ENCODE measurements at places on chromosomes 3 and 15. TPM values are rescaled to one million over a fixed set of nuclear protein-coding genes. Genes with fewer than 3 reads are reported as not detected.

The GPR156 gene
- not detected for polyA plus RNA-seq

DNA sequence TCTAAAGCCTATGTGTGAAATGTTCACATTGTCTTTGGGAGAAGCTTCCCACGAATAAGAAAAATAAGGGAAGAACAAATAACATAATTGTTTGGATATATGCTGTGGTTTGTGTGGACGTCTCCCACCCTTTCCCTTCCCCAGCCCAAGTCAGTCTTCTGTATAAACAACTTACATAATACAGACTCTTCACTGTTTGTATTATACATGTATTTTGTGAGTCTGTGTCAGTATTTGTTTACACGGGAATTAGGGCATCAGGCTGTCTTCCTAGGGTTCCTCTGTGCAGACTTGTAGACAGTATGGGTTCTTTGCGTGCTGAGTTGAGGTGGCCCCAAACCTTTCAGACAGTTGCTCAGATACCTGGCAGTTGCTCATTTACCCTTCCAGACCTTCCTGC is 103.4 kb downstream of the IGF1R start:
- H3K27ac ChIP-seq: no peak overlapping the region
- H3K4me1 ChIP-seq: peaks cover 7% of the 10 kb centered on the region
- no peaks in the 10 kb centered on the region for H3K27me3 ChIP-seq
- no peak overlapping the region for H3K4me3 ChIP-seq
- no peaks in the 10 kb centered on the region for H3K36me3 ChIP-seq

The CGNL1 gene
- polyA plus RNA-seq: not detected

DNA sequence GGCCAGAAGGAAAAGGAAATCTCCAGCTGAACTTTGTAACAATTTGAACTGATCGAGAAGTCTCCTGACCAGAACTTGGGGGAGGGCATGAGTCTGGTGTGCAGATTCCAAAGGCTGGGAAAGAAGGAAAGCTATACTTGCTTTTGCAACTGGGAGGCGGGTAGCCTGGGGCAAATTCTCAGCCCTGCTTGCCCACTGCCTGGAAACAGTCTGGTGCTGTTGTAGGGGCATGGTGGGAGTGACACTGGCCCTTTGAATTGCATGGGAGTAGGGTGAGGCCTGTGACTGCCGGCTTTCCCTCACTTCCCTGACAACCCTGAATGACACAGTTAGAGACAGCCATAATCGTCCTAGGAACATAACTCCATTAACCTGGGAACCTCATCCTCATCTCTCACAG is 114.0 kb upstream of the POU1F1 start:
- no peaks in the 10 kb centered on the region for H3K4me1 ChIP-seq
- no peak for DNase-seq
- no peak overlapping the region for H3K27ac ChIP-seq
- no peaks in the 10 kb centered on the region for H3K36me3 ChIP-seq
- no peaks in the 10 kb centered on the region for H3K27me3 ChIP-seq
- H3K4me3 ChIP-seq: no peak overlapping the region

The TNNC1 gene
- not detected for polyA plus RNA-seq

DNA sequence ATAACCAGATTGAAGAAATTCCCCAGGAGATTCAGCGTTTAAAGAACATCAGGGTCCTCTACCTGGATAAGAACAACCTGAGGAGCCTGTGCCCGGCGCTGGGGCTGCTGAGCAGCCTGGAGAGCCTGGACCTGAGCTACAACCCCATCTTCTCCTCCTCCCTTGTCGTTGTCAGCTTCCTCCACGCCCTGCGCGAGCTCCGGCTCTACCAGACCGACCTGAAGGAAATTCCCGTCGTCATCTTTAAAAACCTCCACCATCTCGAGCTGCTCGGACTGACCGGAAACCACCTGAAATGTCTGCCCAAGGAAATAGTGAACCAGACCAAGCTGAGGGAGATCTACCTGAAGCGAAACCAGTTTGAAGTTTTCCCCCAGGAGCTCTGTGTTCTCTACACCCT is 9.4 kb upstream of the LRRC34 start:
- H3K4me1 ChIP-seq: no peaks in the 10 kb centered on the region
- H3K27ac ChIP-seq: no peak overlapping the region
- no peak for DNase-seq
- no peak overlapping the region for H3K4me3 ChIP-seq

DNA sequence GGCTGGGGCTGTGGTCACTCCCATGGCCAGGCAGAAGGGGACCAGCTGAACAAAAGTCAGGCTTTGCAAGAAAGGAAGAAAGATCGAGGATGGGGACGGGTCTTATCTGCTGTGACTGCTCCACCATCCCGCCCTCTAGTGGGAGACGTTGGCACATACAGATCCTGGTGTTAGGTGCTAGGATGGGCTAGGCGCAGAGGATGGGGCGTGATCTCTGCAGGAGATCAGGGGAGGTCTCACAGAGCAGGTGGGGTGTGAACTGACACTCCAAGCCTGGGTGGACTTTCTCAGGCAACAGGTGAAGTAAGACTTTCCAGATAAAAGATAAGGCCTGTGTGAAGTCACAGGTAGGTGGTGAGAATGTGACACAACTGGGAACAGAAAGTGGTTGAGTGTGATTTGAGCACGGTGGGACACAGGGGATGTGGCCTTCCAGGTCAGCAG is 141.9 kb upstream of the SMAD3 start:
- peaks cover 16% of the 10 kb centered on the region for H3K4me1 ChIP-seq
- no peaks in the 10 kb centered on the region for H3K27me3 ChIP-seq
- H3K36me3 ChIP-seq: no peaks in the 10 kb centered on the region

The TLR9 gene
- not detected for polyA plus RNA-seq

The FRMD5 gene
- not detected for polyA plus RNA-seq

- no peak overlapping the region for H3K27ac ChIP-seq
- no peak overlapping the region for H3K4me3 ChIP-seq
- H3K4me1 ChIP-seq: no peaks in the 10 kb centered on the region
- no peaks in the 10 kb centered on the region for H3K36me3 ChIP-seq
These were observed 47.1 kb downstream of the ATP13A4 start for GRCh38 chr3:193507566-193507965.

The ATP13A5 gene
- not detected for polyA plus RNA-seq

GRCh38 chr3:155188031-155188430 is 105.5 kb downstream of the STRIT1 start:
- H3K36me3 ChIP-seq: no peaks in the 10 kb centered on the region
- H3K27me3 ChIP-seq: no peaks in the 10 kb centered on the region
- H3K27ac ChIP-seq: no peak overlapping the region
- DNase-seq: no peak
- H3K4me3 ChIP-seq: no peak overlapping the region

The NEK11 gene
- 0.43 TPM for polyA plus RNA-seq

GRCh38 chr3:96814651-96815567 is 515 bp downstream of the EPHA6 start:
- no peak overlapping the region for H3K27ac ChIP-seq
- no peaks in the 10 kb centered on the region for H3K36me3 ChIP-seq
- H3K4me3 ChIP-seq: no peak overlapping the region
- H3K4me1 ChIP-seq: no peaks in the 10 kb centered on the region
- DNase-seq: no peak

GRCh38 chr3:34669490-34669889 is 871.1 kb downstream of the PDCD6IP start:
- H3K27me3 ChIP-seq: no peaks in the 10 kb centered on the region
- no peak overlapping the region for H3K27ac ChIP-seq
- no peak overlapping the region for H3K4me3 ChIP-seq
- no peaks in the 10 kb centered on the region for H3K4me1 ChIP-seq
- H3K36me3 ChIP-seq: no peaks in the 10 kb centered on the region
- no peak for DNase-seq

The ZNF621 gene
- polyA plus RNA-seq: 4.2 TPM

GRCh38 chr3:152204218-152204617 is 64.5 kb upstream of the MBNL1 start:
- H3K27ac ChIP-seq: peak overlapping the region; percentile 89
- H3K4me1 ChIP-seq: peaks cover 60% of the 10 kb centered on the region
- no peak for DNase-seq
- H3K4me3 ChIP-seq: peak overlapping the region; percentile 76
- H3K27me3 ChIP-seq: no peaks in the 10 kb centered on the region
- no peaks in the 10 kb centered on the region for H3K36me3 ChIP-seq

DNA sequence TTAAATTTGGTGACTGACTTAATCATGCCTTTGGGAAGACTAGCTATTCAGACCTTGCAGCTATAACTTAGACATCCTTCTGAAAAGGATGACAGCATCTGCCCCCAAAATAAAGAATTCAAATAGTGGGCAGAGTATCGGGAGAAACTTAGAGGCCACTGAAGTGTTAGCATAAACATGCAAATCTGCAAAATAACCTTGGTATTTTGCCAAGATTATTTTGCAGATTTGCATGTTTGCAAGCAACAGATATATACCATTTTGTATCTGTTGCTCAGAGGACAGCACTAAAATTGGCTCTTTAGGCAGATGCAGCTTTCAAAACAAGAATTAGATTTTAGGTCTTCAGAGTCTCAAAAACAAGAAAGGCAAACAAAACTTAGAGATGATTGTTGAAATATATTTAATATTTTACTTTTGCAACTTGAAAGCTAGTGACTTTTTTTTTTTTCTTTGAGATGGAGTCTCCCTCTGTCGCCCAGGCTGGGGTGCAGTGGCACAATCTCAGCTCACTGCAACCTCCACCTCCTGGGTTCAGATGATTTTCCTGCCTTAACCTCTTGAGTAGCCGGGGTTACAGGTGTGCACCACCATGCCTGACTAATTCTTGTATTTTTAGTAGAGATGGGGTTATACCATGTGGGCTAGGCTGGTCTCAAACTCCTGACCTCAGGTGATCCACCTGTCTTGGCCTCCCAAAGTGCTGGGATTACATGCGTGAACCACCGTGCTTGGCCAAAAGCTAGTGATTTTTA is 47.8 kb downstream of the KBTBD8 start:
- no peaks in the 10 kb centered on the region for H3K27me3 ChIP-seq
- no peak for DNase-seq
- H3K27ac ChIP-seq: no peak overlapping the region

DNA sequence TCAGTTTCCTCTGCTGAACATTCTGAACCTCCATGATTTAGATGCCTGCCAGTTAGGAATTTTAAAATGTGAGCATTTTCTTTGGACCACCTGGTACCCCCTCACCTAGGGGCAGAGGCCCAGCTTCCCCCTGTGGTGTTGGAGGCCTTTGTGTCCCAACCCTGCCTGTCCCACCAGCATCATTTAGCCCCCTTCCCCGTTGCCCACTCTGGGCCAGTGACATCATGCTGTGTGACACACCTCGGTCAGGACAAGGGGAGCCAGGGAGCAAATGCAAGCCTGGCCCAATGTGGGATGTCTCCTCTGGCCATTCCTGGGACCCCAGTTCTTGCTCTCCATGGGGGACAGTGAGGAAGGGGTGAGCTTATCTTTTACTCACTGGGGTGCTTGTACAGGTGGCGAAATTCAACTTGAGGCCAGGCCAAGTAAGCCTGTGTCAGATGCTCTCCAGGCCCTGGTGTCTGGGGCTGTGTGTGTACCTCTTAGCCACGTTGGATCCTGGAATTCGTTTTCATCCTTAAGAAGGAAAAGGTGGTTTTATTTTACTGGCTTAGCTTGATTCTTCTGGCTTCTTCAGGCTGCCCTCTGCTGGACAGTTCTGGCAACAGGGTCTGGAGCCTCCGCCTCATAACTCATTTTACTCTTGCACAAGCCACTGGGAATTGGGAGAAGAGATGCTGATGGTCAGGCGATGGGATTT is 49.7 kb upstream of the MYZAP start:
- no peaks in the 10 kb centered on the region for H3K4me1 ChIP-seq
- no peak overlapping the region for H3K4me3 ChIP-seq
- peak; percentile 29 for DNase-seq
- no peaks in the 10 kb centered on the region for H3K27me3 ChIP-seq
- H3K36me3 ChIP-seq: no peaks in the 10 kb centered on the region

DNA sequence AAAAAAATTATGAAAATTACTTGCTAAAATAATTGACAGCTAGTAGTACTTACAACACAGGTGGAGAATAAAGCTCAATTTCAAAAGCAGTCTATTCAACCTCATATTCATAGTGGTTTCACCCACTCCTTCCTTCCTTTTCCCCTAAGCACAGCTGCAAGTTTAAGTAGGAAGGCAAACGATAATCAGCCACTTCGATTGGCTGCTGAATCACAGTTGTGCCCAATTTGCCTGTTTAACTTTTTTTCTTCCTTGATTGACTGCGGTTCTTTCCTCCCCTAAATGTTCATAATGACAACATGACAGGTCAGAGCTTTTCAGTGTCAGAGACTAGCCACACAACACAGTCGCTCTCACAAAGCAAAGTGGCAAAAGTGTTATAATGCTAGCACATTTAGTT is 468.0 kb upstream of the GBE1 start:
- DNase-seq: no peak
- H3K27me3 ChIP-seq: no peaks in the 10 kb centered on the region
- H3K4me1 ChIP-seq: no peaks in the 10 kb centered on the region
- no peak overlapping the region for H3K27ac ChIP-seq
- H3K36me3 ChIP-seq: no peaks in the 10 kb centered on the region

- peak overlapping the region; percentile 35 for H3K4me3 ChIP-seq
- no peaks in the 10 kb centered on the region for H3K36me3 ChIP-seq
- peaks cover 11% of the 10 kb centered on the region for H3K4me1 ChIP-seq
- H3K27me3 ChIP-seq: no peaks in the 10 kb centered on the region
- H3K27ac ChIP-seq: no peak overlapping the region
- DNase-seq: no peak
These were observed 40.0 kb upstream of the TRH start for GRCh38 chr3:129934234-129935123.

DNA sequence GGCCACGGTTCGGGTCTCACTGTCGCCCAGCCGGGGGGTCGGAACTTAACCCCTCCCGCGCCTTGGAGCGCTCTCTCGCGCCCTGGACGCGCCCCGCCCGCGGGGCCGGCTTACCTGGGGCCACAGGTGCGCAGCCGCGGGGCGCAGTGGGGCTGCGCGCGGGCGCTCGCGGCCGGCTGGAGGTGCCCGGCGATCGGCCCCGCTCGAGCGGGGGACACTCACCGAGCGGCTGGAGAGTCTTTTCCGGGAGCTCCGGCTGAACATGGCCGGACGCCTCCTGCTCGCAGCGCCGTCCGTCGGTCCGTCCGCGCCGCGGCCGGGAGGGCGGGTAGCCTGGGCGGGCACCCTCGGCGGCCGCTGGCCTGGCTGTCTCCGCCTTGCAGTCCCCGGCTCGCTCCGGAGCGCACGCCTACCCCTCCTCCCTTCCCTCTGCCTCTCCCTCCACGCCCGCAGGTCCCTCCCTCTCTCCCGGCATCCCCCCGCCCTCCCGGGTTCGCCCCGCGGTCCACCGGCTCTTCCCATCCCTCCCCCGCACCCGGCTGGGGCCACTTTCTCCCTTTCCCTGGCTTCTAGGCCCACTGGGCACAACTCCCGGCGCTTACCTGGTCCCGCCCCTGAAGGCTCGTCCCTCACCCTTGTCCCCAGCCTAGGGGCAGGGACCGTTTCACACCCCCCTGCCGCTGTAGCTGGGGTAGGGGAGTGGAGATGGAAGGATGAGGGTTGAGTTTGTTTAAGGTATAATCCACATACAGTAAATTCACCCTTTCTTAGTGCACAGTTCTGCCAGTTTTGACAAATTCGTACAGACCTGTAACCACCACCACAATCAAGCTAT is 220.1 kb upstream of the PRICKLE2 start:
- no peaks in the 10 kb centered on the region for H3K4me1 ChIP-seq
- no peak for DNase-seq
- no peaks in the 10 kb centered on the region for H3K36me3 ChIP-seq

- H3K4me3 ChIP-seq: no peak overlapping the region
- no peaks in the 10 kb centered on the region for H3K4me1 ChIP-seq
- no peak overlapping the region for H3K27ac ChIP-seq
- H3K36me3 ChIP-seq: no peaks in the 10 kb centered on the region
These were observed 434.7 kb upstream of the ARRDC4 start for GRCh38 chr15:97525809-97526208.

The USF3 gene
- 1.9 TPM for polyA plus RNA-seq

Data from CD14-positive monocyte (primary cell).